Naive B cell (primary cell): ENCODE measurements at places on chromosomes 13 and 19. TPM values are rescaled to one million over a fixed set of nuclear protein-coding genes. Genes with fewer than 3 reads are reported as not detected.
A peak's percentile ranks its signal among the peaks of the same experiment; 100 is the strongest.

The LMTK3 gene
- not detected for polyA plus RNA-seq

DNA sequence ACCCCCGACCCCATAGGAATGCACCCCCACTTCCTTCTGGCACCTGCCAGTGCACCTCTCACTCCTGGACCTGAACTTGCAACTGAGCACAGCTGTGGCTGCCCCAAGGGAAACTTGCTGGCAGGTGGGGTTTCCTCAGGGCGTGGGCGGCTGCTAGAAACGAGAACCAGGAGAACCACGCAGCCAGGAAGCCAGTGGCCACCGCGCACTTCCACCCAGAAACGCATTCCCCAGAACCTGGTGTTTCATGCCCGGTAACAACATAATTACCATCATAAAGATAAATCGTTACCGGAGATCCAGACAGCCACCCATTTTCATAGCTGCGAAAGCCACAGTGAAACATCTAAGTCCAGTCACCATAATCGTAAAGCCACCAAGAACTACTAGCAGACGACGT is 75.2 kb upstream of the C13orf46 start:
- peak; percentile 77 for DNase-seq

- no peak for DNase-seq
These were observed 14.6 kb downstream of the MPND start for GRCh38 chr19:4357921-4358326.

The RASGRP4 gene
- polyA plus RNA-seq: 0.30 TPM

DNA sequence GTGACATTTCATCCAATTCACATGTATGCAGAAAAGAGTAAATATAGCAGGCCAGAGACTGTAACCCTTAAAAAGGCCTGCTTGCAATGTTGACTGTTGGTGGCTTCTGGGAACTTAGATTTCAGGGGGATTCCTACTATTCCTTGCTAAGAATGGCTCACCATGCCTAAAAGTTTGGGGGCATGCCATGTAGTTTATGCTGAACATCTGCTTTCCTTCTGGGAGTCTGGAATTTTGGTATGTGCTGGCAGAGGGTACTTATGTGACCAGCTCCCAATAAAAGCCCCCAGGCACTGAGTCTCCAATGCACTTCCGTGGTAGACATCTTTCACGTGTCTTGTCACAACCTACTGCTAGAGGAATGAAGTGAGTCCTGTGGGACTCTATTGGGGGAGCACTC is 88.4 kb upstream of the PCDH8 start:
- DNase-seq: no peak

- DNase-seq: no peak
These were observed 1.3 kb upstream of the PBX4 start for GRCh38 chr19:19619849-19620210.

DNA sequence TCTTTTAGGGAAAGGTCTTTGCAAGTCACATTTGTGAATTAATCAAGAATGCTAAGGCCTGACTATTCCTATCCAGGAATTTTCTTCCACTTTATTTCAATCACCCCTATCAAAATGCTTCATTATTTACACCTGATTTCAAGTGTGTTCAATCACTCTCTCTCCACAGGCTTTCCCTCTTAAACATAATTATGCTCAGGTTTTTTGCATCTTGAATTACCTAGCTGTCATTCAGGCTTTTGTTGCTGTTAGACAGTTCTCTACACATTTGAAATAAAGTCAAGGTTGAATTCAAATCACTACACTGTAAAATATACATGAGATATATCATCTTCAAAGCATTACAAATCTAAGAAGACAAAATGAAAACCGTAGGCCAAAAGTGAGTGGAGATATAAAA is 941.3 kb upstream of the SLITRK1 start:
- no peak for DNase-seq

GRCh38 chr13:28467034-28467433 is 27.9 kb downstream of the FLT1 start:
- DNase-seq: no peak

- DNase-seq: no peak
These were observed 14.6 kb downstream of the METTL21C start for GRCh38 chr13:102680133-102680717.

- DNase-seq: peak; percentile 99
These were observed 1.7 kb upstream of the LYL1 start for GRCh38 chr19:13104360-13104847.

GRCh38 chr13:110641055-110642015 is 26.0 kb downstream of the NAXD start:
- DNase-seq: no peak

GRCh38 chr13:30846311-30846710 is 59.8 kb upstream of the MEDAG start:
- DNase-seq: no peak
